Mesothelial cell of epicardium (in vitro differentiated cells): ENCODE measurements at places on chromosomes 4 and X.

DNA sequence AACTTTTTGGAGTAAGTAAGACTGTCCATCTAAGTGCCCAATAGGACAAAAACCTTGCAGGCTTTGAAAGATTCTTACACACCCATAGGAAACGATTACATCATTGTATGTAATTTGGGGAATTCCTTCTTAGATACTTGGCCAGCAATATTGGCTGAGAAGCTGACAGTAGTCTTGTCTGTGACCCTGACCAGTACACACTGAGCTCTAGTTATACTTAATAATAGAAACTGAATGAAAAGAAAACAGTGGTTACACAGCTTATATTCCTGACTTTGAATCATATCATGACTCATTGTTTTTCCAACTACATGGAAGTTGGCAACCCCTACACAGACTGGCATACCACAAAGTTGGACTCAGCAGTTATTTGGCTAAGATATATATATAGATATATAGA is 7.1 kb upstream of the TLR2 start:
- peaks cover 31% of the 10 kb centered on the region for H3K27me3 ChIP-seq
- H3K4me1 ChIP-seq, result no peaks in the 10 kb centered on the region
- H3K4me3 ChIP-seq, result no peak overlapping the region
- DNase-seq, result no peak
- no peaks in the 10 kb centered on the region for H3K36me3 ChIP-seq

DNA sequence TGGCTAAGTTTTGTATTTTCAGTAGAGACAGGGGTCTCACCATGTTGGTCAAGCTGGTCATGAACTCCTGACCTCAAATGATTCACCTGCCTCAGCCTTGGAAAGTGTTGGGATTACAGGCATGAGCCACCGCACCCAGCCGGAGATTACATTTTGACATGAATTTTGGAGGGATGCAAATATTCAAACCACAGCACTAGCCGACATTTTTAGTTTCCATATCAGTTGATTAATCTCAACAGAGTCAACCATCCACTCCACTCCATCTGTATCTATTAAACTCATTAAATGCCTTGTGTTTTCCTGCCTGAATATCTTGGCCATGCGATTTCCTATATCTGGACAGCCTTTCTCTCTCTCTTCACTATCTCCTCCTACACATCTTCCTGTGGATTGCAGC is 64.1 kb upstream of the PDGFRA start:
- H3K27ac ChIP-seq, result peak overlapping the region; percentile 0
- H3K4me3 ChIP-seq, result no peak overlapping the region
- no peaks in the 10 kb centered on the region for H3K36me3 ChIP-seq
- DNase-seq, result no peak

DNA sequence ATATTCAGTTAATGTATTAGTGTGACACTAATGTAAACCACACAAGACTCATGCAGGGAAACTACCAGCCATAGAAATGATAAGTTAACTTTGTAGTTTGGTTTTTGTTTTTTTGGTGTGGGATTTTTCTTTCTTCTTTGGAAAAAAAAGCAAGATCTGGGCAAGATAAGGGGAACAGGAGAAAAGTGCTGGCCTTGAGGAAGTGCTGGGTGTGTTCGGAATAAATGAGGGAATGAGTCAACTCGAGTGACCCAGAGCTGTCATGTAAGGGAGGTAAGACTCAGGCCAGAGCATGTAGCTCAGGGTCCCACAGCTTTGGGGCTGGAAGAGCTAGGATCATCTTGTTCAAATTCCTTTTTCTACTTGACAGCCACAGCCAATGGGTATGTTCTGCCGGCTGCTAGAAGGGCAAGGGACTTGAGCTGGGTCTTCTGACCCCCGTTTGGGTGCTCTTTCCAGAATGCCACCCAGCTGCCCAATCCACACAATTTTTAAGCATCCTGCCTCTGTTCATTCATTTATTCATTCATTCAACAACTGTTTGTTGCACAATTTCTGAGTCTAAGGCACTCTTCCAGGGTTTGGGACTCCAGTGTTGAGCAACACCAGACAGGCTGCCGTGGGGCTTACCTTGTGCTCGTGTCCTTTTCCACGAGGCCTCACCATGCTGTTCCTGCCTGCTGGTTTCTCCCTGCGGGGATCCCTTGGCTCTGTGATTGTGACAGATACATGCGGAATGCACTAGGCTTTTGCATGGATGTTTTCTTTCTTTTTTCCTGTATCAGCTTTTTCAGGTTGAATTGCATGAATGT is 54.5 kb downstream of the CLDN34 start:
- no peak overlapping the region for H3K27ac ChIP-seq
- H3K36me3 ChIP-seq, result peaks cover 19% of the 10 kb centered on the region
- H3K27me3 ChIP-seq, result no peaks in the 10 kb centered on the region
- peaks cover 21% of the 10 kb centered on the region for H3K4me1 ChIP-seq
- H3K4me3 ChIP-seq, result no peak overlapping the region
- DNase-seq, result no peak

DNA sequence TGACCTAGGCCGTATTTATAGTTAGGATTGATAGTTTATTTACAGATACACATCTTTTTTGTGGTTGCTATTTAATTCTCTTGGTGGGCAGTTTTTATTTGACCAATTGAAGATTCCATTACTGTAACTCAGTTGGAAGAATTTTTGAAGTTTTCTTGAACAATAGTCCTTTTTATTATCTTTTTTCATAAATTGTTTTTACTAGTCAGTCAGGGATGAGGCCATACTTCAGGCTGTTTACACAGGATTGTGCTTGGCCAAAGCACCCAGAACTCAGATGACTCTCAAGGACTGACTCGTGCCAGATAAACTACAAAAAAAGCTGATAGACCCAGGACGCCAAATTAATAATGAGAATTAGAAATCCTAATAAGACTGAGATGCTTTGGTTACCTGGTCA is 7.0 kb downstream of the HERC3 start:
- DNase-seq, result no peak
- no peaks in the 10 kb centered on the region for H3K27me3 ChIP-seq
- H3K36me3 ChIP-seq, result peaks cover 6% of the 10 kb centered on the region

- no peak for DNase-seq
- H3K27me3 ChIP-seq, result no peaks in the 10 kb centered on the region
- peaks cover 12% of the 10 kb centered on the region for H3K36me3 ChIP-seq
- no peak overlapping the region for H3K4me3 ChIP-seq
- H3K27ac ChIP-seq, result no peak overlapping the region
- no peaks in the 10 kb centered on the region for H3K4me1 ChIP-seq
These were observed 60.6 kb downstream of the NBDY start for GRCh38 chrX:56789518-56790070.

DNA sequence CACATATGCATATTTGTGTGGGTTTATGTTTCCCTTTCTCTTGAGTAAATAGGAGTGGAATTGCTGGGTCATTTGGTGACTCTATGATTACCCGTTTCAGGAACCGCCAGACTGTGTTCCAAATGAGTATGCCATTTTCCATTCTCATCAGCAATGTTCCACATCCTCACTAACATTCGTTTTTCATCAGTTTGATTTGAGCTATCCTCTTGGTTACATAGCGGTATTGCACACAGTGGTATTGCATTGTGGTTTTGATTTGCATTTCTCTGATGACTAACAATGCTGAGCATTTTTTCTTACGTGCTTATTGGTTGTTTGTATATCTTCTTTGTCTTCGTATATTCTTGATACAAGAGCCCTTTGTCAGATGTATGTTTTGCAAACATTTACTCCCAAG is 218.0 kb upstream of the AMOT start:
- peaks cover 7% of the 10 kb centered on the region for H3K36me3 ChIP-seq
- H3K4me1 ChIP-seq, result peaks cover 11% of the 10 kb centered on the region
- H3K27ac ChIP-seq, result no peak overlapping the region

DNA sequence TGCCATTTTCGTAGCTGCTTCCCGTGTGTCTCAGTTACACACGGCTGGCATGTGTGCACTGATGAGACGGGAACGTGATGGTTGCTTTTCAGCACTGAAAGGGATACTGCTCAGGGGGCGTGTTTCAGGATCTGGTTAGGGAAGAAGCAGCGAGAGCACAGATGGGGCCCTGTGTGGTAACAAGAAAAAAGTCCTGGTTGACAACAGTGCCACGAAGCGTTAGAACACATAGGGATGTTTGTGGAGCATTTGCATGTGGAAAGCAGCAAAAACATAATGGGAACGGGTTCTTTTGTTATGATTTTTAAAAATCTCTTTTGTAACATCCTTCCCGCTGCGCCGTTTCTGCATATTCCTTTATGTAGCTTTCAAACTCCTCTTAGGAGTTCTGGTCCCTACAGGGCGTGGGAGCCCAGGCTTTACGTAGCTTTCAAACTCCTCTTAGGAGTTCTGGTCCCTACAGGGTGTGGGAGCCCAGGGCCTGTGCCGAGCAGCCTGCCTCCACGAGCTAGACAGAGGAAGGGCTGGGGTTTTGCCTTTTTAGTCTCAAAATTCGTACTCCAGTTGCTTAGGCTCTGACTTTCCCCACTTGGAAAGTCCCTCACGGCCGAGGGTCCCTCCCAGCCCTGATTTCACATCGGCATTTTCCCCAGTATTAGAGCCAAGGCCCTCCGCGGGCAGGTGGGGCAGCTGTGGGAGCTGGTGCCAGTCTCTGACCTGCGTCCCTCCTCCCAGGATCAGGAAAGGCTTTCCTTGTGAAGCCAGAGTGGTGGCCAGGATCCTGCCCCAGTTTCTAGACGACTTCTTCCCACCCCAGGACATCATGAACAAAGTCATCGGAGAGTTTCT is 11.0 kb upstream of the MSANTD1 start:
- no peak overlapping the region for H3K4me3 ChIP-seq
- peaks cover 2% of the 10 kb centered on the region for H3K4me1 ChIP-seq
- H3K36me3 ChIP-seq, result peaks cover 25% of the 10 kb centered on the region
- DNase-seq, result no peak

DNA sequence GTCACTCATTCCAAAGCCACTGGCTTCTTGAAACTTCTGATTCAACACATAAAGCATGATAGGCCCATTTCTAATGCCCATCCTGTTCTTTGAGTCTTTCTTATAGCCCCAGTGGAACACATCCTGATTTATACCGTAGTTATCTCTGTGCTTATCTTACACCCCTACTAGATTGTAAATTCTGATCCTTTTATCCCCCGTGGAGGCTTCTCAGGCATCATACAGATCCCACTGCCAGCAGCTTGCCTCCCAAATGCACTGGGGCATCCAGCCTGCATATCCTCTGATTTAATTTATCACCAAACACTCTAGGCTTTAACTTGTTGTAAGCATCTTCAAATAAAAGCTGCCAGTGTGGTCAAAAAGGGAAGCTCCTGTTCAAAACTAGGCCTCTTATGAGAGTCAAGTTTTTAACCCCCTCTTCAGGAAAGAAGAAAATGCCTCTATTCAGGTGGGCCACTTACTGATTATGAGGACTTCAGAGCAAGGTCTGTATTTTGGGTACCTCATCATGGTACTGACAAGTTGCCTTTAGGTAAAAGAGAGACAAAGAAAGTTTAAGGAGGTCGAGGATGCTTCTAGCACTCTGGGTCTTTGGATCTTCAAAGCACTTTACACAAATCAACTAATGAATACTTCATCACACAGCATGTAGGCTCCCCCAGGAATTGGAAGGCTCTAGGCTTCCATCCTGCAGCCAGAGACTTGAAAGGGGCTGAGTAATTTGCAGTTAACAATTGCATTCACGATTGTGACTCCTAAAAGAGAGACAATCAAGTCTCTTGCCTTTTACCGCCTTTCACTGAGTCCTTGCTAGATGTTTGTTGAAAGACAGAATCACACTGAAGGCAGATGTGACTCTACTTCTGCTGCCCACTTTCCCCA is 95.8 kb upstream of the LDB2 start:
- DNase-seq, result no peak
- no peaks in the 10 kb centered on the region for H3K27me3 ChIP-seq
- H3K4me3 ChIP-seq, result no peak overlapping the region

DNA sequence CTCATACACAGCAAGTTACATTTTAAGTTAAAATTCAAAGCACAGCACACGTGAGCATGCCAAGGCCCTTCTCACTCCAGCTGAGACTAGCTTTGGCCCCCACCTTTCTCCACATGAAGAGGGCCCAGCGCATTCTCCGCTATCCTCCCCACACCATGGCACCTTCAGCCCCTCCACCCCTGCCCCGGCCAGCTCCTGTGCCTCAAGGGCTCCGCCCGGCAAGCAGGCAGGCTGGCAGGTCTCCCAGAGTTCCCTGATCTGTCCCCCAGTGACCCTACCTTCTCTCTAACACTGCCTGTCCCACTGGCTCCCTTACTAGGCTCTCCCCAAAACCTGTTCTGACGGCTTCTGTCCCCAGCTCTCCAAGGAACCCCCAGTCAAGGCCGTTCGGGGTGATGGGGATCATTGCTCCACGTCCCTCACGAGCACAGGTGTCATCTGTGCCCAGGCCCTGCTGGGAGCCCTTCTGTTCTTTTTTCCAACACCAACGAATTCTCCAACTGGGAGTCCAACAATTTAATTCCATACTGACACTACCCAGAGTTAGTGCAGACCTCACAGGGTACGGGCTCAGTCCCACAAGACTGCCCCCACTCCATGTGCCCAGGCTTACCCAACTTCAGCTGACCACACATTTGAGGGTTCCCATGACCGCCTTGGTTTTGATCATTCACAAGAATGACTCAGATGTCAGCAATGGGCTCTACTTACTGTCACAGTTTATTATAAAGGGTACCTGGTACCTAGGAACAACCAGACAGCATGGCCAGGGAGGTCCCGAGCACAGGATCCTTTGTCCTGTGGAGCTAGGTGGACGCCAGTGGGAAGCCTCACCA is 4.2 kb downstream of the LETM1 start:
- peaks cover 11% of the 10 kb centered on the region for H3K4me1 ChIP-seq
- no peak overlapping the region for H3K27ac ChIP-seq
- H3K36me3 ChIP-seq, result peaks cover 7% of the 10 kb centered on the region
- H3K4me3 ChIP-seq, result no peak overlapping the region
- no peaks in the 10 kb centered on the region for H3K27me3 ChIP-seq

- no peak overlapping the region for H3K27ac ChIP-seq
- peaks cover 12% of the 10 kb centered on the region for H3K4me1 ChIP-seq
- no peak for DNase-seq
- H3K4me3 ChIP-seq, result no peak overlapping the region
- H3K36me3 ChIP-seq, result no peaks in the 10 kb centered on the region
These were observed 239.9 kb downstream of the PCDH10 start for GRCh38 chr4:133389029-133389428.
